ENCODE measurements at places on chromosomes 6 and 20. TPM values are rescaled to one million over a fixed set of nuclear protein-coding genes. Genes with fewer than 3 reads are reported as not detected.

Gene HLA-DMB
- total RNA-seq, result not detected

Gene TMEM244
- not detected for total RNA-seq

Gene TTK
- 9.7 TPM for total RNA-seq

- no peak for DNase-seq
Measured at GRCh38 chr20:49283176-49283702, 5.4 kb upstream of the ZNFX1 start.

Gene FGD2
- not detected for total RNA-seq

- DNase-seq, result no peak
Measured at GRCh38 chr20:24116611-24117010, 128.0 kb upstream of the GGTLC1 start.

- DNase-seq, result no peak
Measured at GRCh38 chr20:16179919-16180318, 393.3 kb downstream of the KIF16B start.

Gene SRSF12
- not detected for total RNA-seq

- no peak for DNase-seq
Measured at GRCh38 chr6:73109659-73110058, 115.6 kb downstream of the KHDC1L start.

- no peak for DNase-seq
Measured at GRCh38 chr6:71252410-71252809, 36.2 kb upstream of the OGFRL1 start.

DNA sequence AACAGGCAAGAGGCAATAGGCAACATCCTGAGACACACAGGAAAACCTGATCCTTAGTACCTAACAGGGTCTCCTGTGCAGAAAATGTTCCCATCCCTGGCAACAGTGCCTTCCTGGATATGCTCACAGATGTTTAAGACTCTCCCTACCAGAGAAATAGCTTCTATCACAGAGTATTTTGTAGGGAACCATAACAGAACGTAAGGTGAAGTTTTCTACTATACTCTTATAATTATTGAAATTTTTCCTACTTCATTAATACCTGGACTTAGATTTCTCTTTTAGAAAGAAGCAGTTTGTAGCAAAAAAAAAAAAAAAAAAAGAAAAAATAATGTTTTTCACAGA, 33.5 kb upstream of the LGSN start:
- DNase-seq, result no peak

DNA sequence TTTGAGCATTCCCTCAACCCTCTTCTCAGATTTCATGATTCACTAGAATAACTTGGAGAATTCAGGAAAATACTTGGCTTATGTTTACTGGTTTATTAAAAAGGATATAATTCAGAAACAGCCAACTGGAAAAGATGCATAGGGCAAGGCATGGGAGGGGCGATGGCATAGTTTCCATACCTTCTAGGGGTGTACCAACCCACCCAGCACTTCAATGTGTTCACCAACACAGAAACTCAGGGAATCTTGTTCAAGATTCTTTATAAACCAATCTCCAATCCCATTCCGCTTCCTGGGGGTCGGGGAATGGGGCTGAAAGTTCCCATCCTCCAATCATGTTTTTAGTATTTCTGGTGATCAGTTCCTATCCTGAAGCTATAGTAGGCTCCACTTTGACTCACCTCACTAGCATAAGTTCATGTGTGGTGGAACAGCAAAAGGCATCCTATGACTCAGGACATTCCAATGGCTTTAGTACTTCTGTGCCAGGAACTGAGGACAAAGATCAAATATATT, 164.4 kb downstream of the SIM1 start:
- DNase-seq, result peak; percentile 97

Gene LPA
- not detected for total RNA-seq

DNA sequence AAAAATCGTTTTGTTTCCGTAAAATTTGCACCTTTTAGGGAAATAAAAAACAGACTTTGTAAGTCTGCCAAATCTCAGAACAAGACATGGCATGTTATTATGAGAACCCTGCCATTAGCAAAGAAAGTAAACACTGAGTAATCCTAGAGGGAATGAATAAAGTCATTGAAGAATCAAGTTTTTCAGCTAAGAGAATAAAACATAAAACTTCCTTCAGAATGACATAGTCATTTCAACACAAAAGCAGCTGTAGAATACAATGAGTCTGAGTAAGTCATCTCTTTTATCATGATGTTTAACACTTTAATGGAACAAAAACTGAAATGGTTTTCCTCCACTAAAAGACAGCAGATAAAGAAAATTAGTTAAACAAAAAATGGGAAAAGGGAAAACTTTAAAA, 10.3 kb upstream of the DST start:
- peak; percentile 66 for DNase-seq
